ENCODE measurements at places on chromosomes 16 and 17. TPM values are rescaled to one million over a fixed set of nuclear protein-coding genes. Genes with fewer than 3 reads are reported as not detected.

DNA sequence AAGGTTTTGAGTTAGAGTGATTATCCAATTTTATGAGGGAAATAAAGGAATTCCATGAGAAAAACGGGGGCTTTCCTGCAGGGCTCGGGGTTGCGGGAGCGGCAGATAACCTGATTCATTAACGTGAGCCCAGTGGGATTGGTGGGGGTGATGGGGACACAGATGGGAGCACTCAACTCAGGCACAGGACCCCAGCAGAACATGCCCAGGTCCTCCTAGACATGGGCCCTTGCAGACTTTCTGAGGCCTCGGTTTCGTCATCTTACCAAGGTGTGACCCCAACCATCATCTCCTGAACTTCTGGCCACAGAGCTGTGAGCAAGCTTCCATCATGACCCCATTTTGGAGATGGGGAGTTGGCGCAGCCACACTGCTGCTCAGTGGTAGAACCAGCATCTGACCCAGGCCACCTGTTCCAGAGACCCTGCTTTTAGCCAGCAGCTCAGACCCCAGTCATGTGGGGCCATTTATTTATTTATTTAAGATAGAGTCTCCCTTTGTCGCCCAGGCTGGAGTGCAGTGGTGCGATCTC lies 22.3 kb downstream of the CARHSP1 start:
- DNase-seq: no peak

DNA sequence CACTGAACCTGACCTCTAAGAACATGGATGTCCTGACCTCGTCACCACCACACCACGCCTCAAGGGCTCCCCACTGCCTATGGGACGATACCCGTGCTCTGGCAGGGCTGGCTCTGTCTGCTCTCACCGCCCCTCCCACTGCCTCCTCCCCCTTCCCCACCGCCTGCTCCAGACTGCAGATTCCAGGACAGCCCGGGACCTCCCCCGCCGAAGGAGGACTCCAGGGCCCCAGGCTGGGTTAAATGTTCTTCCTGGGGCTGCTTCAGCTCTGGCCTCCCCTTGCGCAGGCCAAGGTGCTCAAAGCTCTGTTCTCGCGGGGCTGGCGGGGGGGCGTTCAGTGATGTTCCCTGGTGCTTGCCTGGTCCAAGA lies 3.1 kb downstream of the NPW start:
- no peak for DNase-seq

GRCh38 chr16:72821185-72821950 lies 226.6 kb downstream of the ZFHX3 start:
- no peak for DNase-seq

GRCh38 chr17:66920950-66921349 lies 43.6 kb upstream of the CACNG4 start:
- no peak for DNase-seq

DNA sequence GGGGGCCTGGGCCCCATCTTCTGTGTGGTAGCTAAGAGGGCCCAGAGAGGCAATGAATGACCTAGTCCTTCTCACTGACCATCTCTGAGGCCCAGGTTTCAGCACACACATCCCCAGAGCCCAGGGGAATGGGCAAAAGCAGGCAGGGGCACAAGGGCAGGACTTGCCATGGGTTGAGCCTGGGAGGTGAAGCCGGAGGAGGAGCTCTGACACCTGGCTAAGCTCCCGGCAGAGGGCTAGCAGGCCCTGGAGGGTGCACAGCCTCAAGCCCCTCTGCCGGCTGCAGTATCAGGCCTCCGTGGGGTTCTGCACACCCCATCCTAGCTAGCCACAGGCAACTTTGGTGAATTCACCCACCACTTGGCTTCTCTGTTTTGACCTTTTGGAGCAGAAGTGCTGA lies 5.3 kb downstream of the SRCIN1 start:
- no peak for DNase-seq

DNA sequence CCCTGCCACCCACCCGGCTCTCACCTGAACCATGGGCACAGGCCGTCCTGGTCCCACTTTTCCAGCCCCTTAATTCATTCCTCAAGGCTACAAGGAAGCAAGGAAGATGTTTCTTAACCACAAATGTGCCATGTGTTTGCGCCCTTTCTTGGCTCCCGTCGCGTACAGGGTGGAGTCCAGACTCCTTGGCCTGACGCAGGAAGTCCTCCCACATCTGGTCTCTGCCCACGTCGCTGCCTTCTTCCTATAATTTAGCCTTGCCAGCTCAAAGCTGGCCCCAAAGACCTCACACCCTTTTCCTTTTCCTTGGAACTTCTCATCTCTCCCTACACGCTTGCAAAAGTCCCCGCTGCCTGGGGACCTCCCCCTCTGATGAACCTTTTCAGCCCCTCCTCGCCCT lies 38.8 kb upstream of the BHLHA9 start:
- no peak for DNase-seq

- no peak for DNase-seq
Observed at GRCh38 chr16:56382901-56383355, 42.4 kb downstream of the AMFR start.

DNA sequence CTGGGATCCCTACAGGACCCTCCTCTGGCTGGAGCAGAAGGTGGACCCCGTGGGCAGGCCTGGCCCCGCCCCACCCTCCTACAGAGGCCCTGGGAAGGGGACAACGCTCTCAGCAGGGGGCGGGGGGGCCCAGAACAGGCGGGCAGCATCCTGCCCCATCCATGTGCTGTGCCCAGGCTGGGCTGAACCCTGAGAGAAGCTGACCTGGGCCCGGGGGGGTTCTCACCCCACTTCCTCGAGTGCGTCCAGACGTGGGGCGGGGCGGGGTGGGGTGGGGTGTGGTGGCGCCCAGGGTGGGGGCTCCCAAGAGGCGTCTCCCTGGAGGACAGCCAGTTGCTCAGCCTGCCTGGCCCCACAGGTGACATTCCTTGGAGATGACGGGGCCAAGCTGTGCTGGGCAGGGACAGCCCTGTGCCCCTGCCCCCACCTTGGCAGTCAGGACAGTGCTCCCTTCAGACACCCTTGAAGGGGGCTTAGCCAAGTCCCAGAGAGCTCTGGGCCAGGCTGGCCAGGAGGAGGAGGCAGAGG lies 390 bp upstream of the UNC13D start:
- peak; percentile 13 for DNase-seq

DNA sequence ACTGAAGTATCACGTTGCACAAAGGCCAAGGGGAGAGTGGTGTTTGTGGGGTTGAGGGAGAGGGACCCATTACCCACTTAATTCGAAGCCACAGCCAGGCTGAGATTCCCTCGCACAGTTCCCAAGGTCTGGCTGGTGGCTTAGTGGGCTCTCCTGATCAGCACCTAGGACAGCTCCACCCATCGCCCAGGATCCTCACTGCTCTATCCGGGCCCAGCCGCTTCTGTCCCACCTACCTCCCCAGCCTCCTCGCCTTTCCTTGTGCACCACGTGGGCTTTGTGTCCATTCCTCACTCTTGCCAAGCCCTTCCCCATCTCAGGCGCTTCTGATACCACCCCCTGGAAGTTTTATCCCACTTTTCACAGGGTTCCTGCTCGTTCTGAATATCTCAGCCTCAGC lies 163.5 kb downstream of the CCT6B start:
- DNase-seq: no peak

DNA sequence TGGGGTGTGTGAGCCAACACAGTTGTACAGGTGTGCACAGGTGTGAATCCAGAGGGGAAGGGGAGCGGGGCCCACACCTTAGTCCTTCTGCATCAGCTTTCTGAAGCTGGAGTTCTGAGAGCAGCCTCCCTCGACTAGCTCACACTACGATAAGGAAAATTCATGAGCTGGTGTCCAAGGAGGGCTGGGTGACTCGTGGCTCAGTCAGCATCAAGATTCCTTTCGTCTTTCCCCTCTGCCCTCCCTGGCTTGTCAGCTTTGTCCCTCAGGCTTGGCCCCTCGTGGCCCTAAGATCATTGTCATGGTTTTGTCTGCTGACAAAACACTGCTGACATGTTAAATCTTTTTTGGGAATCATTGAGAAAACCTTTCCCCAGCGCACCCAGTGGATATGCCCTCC lies 47.5 kb downstream of the OR1D5 start:
- no peak for DNase-seq

- no peak for DNase-seq
Observed at GRCh38 chr17:83132251-83133081, 53.1 kb downstream of the METRNL start.

DNA sequence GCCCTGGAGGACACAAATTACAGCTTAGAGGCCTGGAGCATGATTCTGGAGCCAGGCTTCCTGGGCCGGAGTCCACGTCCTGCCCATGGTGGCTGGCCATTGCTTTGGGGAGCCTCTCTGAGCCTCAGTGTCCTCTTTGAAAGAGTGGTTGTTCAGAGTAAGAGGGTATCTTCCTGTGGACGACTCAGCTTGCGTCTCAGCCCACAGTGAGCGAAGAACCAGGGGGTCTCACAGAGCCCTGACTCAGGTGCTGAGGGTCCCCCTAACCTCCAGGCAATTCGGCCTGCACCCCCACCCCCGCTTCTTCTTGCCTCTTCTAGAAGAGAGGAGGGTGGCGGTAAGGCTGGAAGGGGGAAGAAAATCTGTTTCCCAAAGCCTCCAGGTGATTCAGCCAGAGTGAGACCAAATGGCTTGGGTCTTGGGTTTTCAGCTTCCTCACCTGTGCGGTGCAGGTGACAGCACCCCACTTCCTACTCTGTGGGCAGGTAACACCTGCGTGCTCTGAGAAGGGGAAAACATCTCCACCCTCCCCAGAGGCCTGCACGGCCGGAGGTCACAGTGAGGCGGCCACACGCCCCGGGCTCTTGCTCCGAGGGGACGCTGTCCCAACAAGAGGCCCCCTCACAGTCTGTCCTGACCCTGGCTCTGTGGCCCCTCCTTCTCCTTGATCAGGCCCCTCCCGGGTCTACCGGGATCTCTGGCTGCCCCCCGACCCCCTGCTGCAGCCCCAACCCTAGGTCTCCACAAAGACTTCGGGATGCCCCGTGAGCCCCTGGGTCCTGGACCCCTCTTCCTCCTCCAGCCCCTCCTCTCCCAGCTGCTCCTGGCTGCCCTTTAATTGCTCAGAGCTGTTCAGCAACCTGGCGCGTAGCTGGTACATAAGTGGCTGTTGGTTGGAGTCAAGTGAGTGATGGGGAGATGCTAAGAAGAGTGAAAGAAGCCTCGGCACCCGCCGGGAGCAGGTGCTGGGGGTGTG lies 119.2 kb downstream of the METRNL start:
- DNase-seq: peak; percentile 4

- no peak for DNase-seq
Observed at GRCh38 chr17:78748048-78748729, 33.9 kb downstream of the CYTH1 start.

Gene TK1
- total RNA-seq: 2.5 TPM

Gene CSH2
- total RNA-seq: 0.56 TPM

Gene HOXB5
- total RNA-seq: not detected

Gene CDH8
- 5.5 TPM for total RNA-seq

Gene TRPV3
- 0.74 TPM for total RNA-seq

Gene SSTR5
- total RNA-seq: 1.3 TPM
